ENCODE measurements at places on chromosomes 5 and 9. TPM values are rescaled to one million over a fixed set of nuclear protein-coding genes. Genes with fewer than 3 reads are reported as not detected.

Gene PRELID2
- total RNA-seq, result 2.1 TPM

Gene MEF2C
- total RNA-seq, result 0.12 TPM

Gene RNF208
- 1.3 TPM for total RNA-seq

Gene C9orf153
- total RNA-seq, result 0.87 TPM

Gene IFNA2
- total RNA-seq, result not detected

Gene PCDHGC5
- total RNA-seq, result not detected

Gene SLC45A2
- total RNA-seq, result not detected

Gene CNTFR
- not detected for total RNA-seq

Gene C6
- not detected for total RNA-seq

Gene HTR1A
- total RNA-seq, result not detected

Gene TNFSF15
- total RNA-seq, result 0.11 TPM

GRCh38 chr5:139301808-139302499, 8.4 kb downstream of the MATR3 start:
- H3K27ac ChIP-seq, result no peak overlapping the region
- no peak overlapping the region for H3K4me3 ChIP-seq
- DNase-seq, result no peak
- no peaks in the 10 kb centered on the region for H3K27me3 ChIP-seq
- H3K36me3 ChIP-seq, result no peaks in the 10 kb centered on the region

- no peaks in the 10 kb centered on the region for H3K4me1 ChIP-seq
- no peak overlapping the region for H3K27ac ChIP-seq
- no peaks in the 10 kb centered on the region for H3K36me3 ChIP-seq
- H3K4me3 ChIP-seq, result no peak overlapping the region
- no peaks in the 10 kb centered on the region for H3K27me3 ChIP-seq
- no peak for DNase-seq
Measured at GRCh38 chr9:121252104-121252851, 15.7 kb upstream of the GSN start.

DNA sequence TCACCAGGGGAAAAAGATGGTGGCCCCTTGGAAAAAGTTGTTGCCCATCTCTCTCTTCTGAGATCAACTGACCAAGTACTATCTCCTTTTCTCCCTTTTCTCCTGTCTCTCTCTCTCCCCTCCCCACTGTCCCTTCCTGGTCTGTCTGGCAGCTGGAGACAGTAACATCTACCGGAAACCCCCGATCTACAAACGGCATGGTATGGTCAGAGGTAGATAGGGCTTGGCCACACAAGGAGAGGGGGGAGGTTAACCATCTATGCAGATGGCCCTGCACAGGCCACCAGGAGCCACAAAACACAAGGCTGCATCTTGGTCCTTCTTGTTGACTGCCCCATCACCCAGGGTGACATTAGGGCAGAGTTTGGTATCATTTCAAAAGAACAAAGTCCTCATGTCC, 29.3 kb upstream of the AFAP1L1 start:
- no peak overlapping the region for H3K4me3 ChIP-seq
- H3K27ac ChIP-seq, result no peak overlapping the region
- peaks cover 35% of the 10 kb centered on the region for H3K4me1 ChIP-seq
- DNase-seq, result no peak
- H3K27me3 ChIP-seq, result no peaks in the 10 kb centered on the region

- H3K4me3 ChIP-seq, result no peak overlapping the region
- H3K4me1 ChIP-seq, result no peaks in the 10 kb centered on the region
- no peaks in the 10 kb centered on the region for H3K27me3 ChIP-seq
Measured at GRCh38 chr5:92574023-92574422, 1007.0 kb downstream of the NR2F1-AS1 start.

DNA sequence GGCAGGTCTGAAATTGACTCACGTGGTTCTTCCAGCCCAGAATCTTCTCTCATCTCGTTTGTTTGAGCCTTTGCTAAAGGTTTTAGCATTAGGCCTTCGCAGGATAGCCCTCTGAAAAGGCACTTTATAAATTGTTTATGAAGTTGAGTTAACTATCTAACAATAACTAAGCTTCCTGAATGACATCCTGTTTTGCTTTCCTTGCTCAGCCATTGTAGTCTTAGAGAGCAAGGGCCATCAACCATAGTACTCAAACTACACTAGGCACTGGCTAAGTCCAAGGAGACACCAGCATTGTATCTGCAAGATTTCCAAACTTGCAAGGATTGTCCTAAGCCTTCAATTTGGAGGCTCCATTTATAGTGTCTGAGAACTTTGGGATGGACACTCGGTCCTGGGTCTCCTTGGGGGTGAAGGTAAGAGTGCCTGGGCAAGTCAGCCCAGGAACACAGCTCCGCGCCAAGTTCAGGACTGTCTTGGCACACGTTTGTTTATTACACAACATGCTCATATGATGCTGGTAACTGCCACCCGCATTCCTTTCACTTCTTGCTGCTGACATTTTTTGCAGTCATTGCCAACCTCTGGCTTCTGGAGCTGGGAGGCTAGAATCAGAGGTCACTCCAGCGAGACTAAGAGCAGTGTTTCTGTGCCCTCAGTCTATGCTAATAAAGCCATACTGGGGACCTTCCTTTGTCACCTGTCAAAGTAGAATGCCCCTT, 151.1 kb downstream of the ESM1 start:
- H3K36me3 ChIP-seq, result no peaks in the 10 kb centered on the region
- peaks cover 12% of the 10 kb centered on the region for H3K4me1 ChIP-seq
- H3K4me3 ChIP-seq, result no peak overlapping the region
- no peak overlapping the region for H3K27ac ChIP-seq
- no peaks in the 10 kb centered on the region for H3K27me3 ChIP-seq
- no peak for DNase-seq

GRCh38 chr9:107274953-107275422, 8.1 kb upstream of the RAD23B start:
- H3K4me3 ChIP-seq, result no peak overlapping the region
- no peaks in the 10 kb centered on the region for H3K4me1 ChIP-seq
- no peaks in the 10 kb centered on the region for H3K36me3 ChIP-seq
- H3K27me3 ChIP-seq, result peaks cover 4% of the 10 kb centered on the region
- DNase-seq, result no peak
- no peak overlapping the region for H3K27ac ChIP-seq

DNA sequence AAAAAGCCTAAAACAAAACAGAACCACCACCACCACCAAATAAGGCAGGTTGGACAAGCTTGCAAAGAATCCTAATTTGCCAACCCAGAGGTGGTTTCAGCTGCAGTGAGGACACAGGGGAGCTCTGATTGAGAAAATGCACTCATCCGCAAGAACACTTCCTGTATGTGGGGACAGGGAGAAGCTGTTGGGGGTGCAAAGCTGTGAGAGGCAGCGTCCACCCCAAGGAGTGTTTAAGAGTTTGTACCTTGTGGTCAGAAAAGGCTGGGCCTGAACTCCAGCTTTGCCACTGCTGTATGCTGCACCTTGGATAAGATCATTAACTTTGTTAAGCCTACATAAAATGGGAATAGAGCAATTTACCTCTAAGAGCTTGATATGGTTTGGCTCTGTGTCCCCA, 511.7 kb downstream of the BNC2 start:
- no peak overlapping the region for H3K27ac ChIP-seq
- DNase-seq, result no peak
- H3K36me3 ChIP-seq, result no peaks in the 10 kb centered on the region
- no peaks in the 10 kb centered on the region for H3K4me1 ChIP-seq

DNA sequence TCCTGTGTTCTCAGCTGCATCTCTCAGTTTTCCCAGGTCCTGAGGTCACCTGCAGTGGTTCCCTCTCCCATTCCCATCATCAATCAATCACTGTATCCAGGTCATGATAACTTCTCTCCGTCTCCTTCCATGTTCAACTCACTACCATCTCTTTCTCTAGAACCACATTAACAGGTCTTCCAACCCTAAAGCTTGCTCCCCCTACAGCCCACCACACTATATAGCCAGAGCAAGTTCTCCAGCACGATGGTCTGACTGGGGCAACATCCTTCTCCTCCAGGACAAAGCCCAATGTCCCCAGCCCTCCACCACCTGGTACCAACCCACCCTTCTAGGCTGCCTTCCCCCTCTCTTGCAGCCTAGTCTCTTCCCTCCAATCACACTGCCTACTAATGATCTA, 241.6 kb downstream of the CDK5RAP2 start:
- H3K27me3 ChIP-seq, result no peaks in the 10 kb centered on the region
- H3K4me1 ChIP-seq, result no peaks in the 10 kb centered on the region
- no peak overlapping the region for H3K4me3 ChIP-seq
- no peak for DNase-seq

GRCh38 chr5:159319363-159319762, 10.9 kb downstream of the IL12B start:
- no peaks in the 10 kb centered on the region for H3K36me3 ChIP-seq
- H3K4me1 ChIP-seq, result no peaks in the 10 kb centered on the region
- H3K4me3 ChIP-seq, result no peak overlapping the region

DNA sequence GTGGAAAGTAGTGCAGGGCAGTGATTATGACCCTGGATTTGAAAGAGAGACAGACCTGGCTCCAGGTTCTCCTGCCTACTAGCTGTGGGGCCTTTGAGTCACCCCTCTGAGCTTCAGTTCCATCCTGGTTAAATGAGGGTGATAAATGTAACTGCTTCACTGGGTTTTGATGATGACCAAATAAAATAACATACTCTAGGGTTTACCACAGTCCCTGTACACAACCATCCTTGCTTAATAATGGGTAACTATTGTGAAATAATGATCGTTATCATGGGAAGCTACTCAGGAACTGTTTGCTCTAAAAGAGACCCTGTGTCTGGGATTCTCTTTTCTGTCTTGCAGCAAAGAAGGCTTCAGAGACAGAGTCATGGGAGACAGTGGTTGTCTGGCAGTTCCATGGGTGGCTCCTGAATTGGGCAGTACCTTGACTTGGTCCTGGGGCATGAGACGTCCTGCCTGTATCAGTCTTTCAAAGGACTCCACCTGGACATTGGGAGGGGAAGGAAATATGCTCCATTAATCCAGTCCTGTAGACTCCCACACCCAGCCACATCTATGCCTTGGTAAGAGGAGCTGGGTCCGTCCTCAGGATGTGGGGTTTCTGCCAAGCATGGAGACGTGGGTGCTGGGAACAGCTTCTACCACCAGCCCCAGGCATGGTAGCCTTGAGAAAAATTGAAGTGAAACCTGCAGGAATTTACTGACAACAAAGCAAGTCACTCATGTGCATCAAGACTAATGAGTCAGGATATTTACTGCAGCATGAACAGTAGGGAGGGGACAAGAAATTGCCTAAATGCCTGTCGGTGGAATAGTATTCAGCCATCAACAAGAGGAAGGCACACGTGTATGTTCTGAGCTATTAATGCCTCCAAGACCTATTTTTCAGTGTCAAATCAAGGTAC, 23.4 kb downstream of the AKNA start:
- H3K4me3 ChIP-seq, result no peak overlapping the region
- H3K27me3 ChIP-seq, result no peaks in the 10 kb centered on the region
- peaks cover 81% of the 10 kb centered on the region for H3K36me3 ChIP-seq
- H3K4me1 ChIP-seq, result peaks cover 97% of the 10 kb centered on the region

DNA sequence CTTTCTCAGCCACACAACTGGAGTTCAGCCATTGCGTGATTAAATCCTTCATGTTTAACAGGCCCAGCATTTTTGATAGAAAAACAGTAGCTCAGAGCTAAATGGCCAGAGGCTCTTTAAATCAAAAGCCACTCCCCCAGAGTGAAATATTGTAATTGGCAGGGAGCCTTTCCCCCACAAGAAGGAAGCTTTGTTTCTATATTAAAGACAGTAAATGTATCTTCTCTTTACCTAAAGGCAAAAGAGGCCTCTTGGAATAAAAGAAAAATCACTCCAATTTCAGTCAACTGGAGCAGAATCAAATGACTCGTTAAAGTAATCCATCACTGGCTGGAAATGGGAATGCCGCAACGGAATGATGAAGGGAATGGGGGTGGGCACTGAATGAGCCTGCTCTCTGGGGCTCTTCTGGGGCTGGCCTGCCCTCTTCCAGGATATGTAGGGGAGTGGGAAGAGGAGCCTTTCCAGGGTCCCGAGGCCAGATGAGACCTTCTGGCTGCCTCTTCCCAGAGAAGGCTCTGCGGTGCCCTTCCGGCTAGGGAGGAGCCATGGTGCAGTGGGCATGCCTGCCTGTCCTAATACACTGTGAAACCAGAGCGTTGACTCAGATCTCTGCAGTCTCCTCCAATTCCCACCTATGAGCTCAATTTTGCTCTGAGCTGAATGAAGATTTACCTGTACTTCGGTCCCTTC, 45.2 kb downstream of the ANKDD1B start:
- DNase-seq, result no peak
- no peaks in the 10 kb centered on the region for H3K27me3 ChIP-seq
- no peak overlapping the region for H3K4me3 ChIP-seq
- no peak overlapping the region for H3K27ac ChIP-seq
- no peaks in the 10 kb centered on the region for H3K4me1 ChIP-seq

- no peaks in the 10 kb centered on the region for H3K27me3 ChIP-seq
- DNase-seq, result no peak
- no peak overlapping the region for H3K27ac ChIP-seq
- peaks cover 9% of the 10 kb centered on the region for H3K36me3 ChIP-seq
- no peak overlapping the region for H3K4me3 ChIP-seq
- no peaks in the 10 kb centered on the region for H3K4me1 ChIP-seq
Measured at GRCh38 chr5:113031557-113031956, 55.0 kb downstream of the DCP2 start.

DNA sequence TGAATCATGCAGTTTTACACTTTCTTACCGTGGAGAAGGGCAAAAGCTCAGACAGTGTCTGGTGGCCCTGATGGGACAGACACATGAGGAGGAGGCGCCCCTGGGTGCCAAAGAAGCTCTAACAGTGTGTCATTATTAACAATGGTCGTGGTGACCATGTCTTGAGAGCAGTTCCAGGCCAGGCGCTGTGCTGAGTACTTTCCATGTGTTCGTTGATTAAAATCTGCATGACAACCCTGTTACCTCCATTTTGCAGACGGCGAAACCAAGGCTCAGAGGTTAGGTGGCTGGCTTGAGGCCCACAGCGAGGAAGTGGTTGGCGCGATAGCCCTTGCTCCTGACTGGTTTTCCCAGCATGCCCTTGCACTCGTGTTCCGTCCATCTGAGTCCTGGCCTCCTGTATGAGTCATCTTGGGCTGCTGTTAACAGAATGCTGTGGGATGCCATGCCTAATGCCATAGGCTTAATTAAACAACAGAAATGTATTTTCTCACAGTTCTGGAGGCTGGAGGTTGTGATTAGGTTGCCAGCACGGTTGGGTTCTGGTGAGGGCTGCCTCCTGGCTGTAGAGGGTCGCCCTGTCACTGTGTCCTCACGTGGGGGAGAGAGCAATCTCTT, 92.0 kb downstream of the AMBP start:
- H3K4me3 ChIP-seq, result no peak overlapping the region
- H3K27me3 ChIP-seq, result no peaks in the 10 kb centered on the region
- DNase-seq, result no peak
- H3K27ac ChIP-seq, result no peak overlapping the region
- H3K36me3 ChIP-seq, result no peaks in the 10 kb centered on the region
